ENCODE measurements at places on chromosomes 5 and 9.

GRCh38 chr5:371811-372555 is 50.5 kb downstream of the AHRR start:
- DNase-seq: no peak

DNA sequence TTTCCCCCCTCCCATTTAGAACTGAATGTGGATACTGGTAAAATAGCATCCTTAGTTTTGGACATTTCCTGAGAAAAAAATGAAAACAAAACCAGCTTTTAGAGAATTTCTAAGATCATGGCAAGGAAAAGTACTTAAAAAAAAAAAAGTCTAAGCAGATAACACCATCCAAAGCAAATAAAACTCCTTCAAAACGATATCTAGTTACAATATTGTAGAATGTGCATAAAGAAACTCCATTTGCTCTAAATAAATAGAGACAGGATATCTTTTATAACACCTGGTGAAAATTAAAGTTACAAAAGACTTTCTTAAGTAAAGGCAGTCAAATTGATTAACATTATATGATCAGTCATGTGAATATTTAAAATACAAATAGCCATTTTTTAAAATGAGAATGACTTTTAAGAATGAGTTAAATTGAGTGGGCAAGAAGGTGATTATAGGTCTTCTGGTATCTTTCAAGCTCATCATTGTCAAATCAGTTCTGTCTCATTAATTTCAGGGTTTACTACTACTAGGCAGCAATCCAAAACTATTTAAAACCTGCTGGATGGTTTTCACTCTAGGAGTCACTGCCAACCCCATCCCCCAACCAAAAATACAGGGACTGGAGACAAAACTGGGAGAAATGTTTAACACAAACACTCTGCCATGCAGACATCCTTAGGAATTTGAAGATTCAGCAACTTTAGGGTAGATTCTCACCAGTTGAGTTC is 382.6 kb downstream of the ADGRV1 start:
- no peak for DNase-seq

- no peak for DNase-seq
Observed at GRCh38 chr5:127014573-127014972, 15.8 kb downstream of the MARCHF3 start.

GRCh38 chr9:93354451-93354850 is 97.0 kb upstream of the FAM120A start:
- no peak for DNase-seq

GRCh38 chr9:88660611-88661010 is 125.6 kb downstream of the NXNL2 start:
- DNase-seq: no peak

DNA sequence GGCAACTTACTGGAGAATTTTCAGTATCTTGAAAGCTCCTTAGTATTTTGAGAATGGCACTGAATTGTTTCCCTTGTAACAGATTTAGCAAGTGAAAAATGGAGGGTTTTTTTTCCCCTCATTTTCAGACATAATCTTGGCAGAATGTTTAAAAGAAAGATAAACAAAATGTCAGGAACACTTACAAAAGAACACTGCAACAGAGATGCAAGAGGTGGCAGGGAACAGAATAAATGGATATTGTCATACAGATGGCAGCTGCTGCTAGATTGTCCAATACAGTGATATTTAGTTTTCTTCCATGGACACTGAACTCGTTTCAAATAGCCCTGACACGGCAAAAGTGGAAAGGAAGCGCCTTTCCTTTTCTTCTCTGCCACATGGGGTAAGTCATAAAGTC is 76.9 kb upstream of the ZNF608 start:
- no peak for DNase-seq

- no peak for DNase-seq
Observed at GRCh38 chr9:36137392-36138004, 965 bp downstream of the GLIPR2 start.

- DNase-seq: no peak
Observed at GRCh38 chr5:101102506-101102905, 199.4 kb upstream of the ST8SIA4 start.

DNA sequence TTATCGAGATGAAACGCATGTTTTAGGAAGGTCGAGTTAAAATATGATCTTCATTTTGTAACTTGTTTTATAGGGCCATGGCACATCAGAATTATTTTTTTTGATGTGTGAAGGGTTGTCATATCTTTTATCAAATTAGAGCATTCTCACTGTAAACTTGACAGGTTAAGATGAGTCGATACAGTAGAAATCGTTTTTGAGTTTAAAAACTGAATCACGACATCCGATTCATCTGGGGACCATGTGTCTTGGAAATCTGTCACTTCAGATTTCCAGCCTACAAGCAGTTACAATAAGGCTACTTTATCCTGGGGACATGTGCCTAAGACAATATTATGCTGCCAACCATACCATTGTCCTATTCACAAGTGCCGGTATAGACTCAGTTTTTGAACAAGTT is 136.2 kb downstream of the ALDH1A1 start:
- no peak for DNase-seq

All from CD4-positive, alpha-beta T cell treated with Interleukin-6 at 100 ng/mL for 8 hours (primary cell).